ENCODE measurements at places on chromosomes 3 and 15. TPM values are rescaled to one million over a fixed set of nuclear protein-coding genes. Genes with fewer than 3 reads are reported as not detected.

KIF7 gene
- total RNA-seq = 9.4 TPM

CPNE4 gene
- 0.21 TPM for total RNA-seq

FEZF2 gene
- not detected for total RNA-seq

ZPLD1 gene
- total RNA-seq = 0.16 TPM

PPP1R14D gene
- not detected for total RNA-seq

MELTF gene
- 8.4 TPM for total RNA-seq

MRAS gene
- total RNA-seq = 22.9 TPM

NPRL2 gene
- 17.3 TPM for total RNA-seq

PRSS50 gene
- total RNA-seq = 0.26 TPM

ZMYND10 gene
- 1.2 TPM for total RNA-seq

THRB gene
- total RNA-seq = 14.8 TPM

MKRN2OS gene
- not detected for total RNA-seq

CPLX3 gene
- total RNA-seq = not detected

GPR62 gene
- not detected for total RNA-seq

C3orf22 gene
- total RNA-seq = not detected

RBSN gene
- total RNA-seq = 34.5 TPM

ISG20 gene
- total RNA-seq = 1.7 TPM

MYO5C gene
- 11.6 TPM for total RNA-seq

CCR1 gene
- total RNA-seq = 7.7 TPM

LYZL4 gene
- total RNA-seq = not detected

ECE2 gene
- total RNA-seq = not detected

SLC28A1 gene
- total RNA-seq = 0.11 TPM

RASL12 gene
- total RNA-seq = 54.6 TPM

CAPN3 gene
- total RNA-seq = 8.6 TPM

ATG3 gene
- 39.0 TPM for total RNA-seq

MEGF11 gene
- 0.11 TPM for total RNA-seq

EIF4E3 gene
- total RNA-seq = 16.0 TPM

CPNE9 gene
- total RNA-seq = not detected

RASSF1 gene
- 25.4 TPM for total RNA-seq

GOLGA8G gene
- total RNA-seq = not detected

CLDN18 gene
- total RNA-seq = not detected

SEMA6D gene
- 35.6 TPM for total RNA-seq

FES gene
- total RNA-seq = 27.0 TPM

CHD2 gene
- total RNA-seq = 210 TPM

CD200R1 gene
- total RNA-seq = 7.5 TPM

CTXND1 gene
- total RNA-seq = 0.79 TPM

GPR171 gene
- total RNA-seq = 0.63 TPM

TIMP4 gene
- total RNA-seq = 1.3 TPM

CFAP92 gene
- total RNA-seq = 1.9 TPM

GOLGA8K gene
- 0.53 TPM for total RNA-seq

EXD1 gene
- not detected for total RNA-seq

ISLR2 gene
- total RNA-seq = 2.9 TPM
